ENCODE measurements at places on chromosomes 3 and 15.

DNA sequence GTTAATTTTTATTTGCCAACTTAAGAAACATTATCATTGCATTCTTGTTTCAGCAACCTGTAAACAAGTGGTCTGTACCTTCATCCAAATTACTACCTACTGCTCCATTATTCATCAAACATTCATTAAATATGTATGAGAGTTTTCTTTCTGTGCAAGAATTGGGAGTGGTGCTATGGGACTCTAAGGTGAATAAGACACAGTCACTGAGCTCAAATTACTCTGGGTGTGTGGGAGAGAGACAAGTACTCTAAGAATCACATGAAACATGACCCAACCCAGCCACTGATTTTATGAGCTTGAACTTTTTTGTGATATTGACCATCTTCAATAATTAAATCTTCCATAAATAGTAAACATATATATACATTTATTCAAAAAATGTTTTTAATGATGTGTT, 227.2 kb upstream of the TP63 start:
- DNase-seq, result no peak

GRCh38 chr3:149085828-149086231, 503 bp downstream of the HLTF start:
- no peak for DNase-seq

DNA sequence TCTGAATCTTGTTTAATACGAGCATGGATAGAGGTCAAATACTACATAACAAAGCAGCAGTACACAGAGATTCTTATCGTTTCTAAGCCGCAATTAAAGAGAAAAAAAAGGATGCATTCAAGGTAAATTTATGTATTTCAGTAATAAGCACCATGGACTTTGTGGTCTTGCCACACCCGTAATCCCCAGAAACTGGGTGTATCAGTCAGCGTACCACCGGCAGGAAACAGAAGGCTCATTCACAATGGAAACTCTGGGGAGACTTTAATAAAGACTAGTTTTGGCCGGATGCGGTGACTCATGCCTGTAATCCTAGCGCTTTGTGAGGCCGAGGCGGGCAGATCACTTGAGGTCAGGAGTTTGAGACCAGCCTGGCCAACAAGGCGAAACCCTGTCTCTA, 81.9 kb upstream of the ZNF280D start:
- DNase-seq, result peak; percentile 99

DNA sequence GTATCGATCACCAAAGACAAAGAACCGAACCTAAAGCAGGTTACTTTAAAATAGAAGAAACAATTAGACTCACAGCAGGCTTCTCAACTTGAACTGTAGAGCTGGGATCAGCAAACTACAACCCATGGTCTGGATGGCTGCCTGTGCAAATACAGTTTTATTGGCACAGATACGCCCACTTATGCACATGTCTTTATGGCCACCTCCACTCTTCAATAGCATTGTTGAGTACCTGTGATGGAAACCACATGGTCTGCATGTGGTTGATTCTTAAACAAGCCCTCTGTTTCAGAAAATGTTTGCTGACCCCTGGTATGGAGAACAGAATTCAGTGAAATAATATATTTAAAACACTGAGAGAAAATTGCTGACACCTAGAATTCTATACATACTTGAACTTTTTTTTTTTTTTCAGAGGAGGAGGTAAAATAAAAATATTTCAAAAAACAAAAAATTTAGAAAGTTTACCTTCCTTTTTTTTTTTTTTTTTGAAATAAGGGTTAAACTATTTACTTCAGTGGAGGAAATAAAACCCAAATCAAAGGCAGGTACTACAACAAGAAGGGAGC, 263.8 kb upstream of the ATP10A start:
- no peak for DNase-seq

GRCh38 chr3:189363590-189364255, 192.0 kb downstream of the TPRG1 start:
- DNase-seq, result no peak

GRCh38 chr3:43128464-43128863, 22.6 kb upstream of the POMGNT2 start:
- no peak for DNase-seq

- DNase-seq, result peak; percentile 64
Observed at GRCh38 chr15:32861761-32862160, 144.0 kb downstream of the GREM1 start.

- no peak for DNase-seq
Observed at GRCh38 chr3:116029266-116029665, 406.0 kb downstream of the GAP43 start.

DNA sequence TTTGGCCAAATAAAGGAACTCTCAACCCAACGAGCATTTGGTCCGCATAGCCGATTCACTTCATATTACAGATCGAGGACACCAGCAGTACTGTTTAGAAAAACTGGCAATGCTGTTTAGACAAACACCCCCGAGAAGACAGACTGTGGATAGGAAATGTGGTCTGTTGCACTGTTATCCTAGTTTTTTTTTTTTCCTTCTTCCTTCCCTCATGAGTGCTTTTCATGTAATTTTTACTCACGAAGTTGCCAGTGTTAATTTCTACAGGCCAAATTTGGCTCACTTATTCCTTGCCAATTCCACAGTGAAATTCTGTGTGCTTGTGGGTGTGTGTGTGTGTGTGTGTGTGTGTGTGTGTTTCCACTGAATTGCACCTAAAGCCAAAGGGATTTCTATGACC, 165.7 kb downstream of the FOXP1 start:
- DNase-seq, result no peak

DNA sequence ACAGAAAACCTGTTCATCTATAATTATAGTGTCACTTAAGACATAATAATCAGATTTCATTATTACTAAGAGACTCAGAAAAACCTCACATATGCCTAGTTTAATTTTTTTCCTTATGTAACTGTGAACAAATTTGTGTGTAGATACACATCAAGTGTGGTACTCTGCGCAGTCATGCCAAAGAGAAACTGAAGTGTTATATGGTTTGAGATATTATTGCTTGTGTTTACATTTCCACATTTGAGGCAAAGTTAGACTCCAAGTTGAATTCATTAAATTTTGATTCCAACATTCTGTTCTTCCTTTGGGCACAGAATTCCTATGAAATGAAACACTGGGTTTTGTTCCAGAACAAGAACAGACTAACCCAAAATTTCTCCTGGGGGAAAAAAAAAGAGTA, 2.2 kb downstream of the MBNL1 start:
- no peak for DNase-seq

GRCh38 chr3:31980530-31981205, 394 bp downstream of the OSBPL10 start:
- no peak for DNase-seq

DNA sequence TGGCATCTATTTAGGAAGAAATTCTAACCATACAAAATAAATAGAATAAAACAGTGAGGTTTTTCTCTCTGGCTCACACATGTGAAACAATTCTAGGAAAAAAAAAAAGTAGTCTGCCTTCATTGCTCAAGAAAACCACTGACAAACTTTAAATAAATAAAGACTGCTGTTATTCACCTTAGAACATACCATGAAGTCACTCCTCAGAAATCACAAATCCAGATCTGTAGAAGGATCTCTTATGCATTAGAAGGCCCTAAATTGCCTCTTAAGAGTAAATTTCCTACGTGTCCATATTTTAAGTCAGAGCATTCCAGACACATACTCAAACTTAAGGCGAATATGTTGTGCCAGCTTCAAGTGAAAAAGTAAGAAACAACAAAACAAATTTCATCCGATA, 217.3 kb downstream of the ZIC4 start:
- no peak for DNase-seq

DNA sequence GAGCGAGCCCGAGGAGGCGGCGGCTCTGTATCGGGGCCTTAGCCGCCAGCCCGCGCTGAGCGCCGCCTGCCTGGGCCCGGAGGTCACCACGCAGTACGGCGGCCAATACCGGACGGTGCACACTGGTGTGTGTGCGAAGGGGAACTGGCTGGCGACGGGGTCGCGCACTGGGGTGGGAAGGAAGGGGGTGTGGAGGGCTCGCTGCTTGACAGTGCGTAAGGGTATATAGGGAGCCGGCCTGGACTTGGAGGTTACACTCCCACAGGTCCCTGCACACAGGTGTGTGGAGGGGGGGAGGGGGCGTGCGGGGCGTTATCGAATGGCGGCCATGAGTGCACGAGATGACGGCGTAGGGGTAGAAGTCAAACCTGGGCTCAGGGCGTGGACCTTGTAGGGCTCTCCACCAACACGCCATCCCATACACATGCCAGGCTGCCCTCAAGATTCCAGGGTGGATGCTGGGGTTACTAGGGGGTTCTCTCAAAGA, 389 bp downstream of the APEH start:
- DNase-seq, result no peak

GRCh38 chr15:40271685-40272484, 11.0 kb downstream of the ANKRD63 start:
- DNase-seq, result no peak

DNA sequence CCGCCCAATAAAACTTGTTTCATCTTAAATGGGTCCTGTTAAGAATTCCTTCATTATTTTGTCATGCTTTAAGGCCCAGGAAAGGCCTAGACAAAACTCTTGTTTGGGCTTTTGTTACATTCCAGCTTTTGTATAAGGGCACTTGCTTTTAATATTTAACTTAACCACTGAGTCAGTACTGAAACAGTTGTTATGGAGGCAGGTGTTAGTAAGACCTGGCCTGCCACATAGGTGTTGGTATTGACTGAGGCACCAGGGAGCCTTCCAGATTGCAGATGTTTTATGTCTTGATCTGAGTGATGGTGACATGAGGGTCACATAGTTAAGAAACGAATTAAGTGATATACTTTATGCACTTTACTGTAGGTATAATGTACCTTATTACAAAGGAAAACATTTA, 274.9 kb upstream of the TGFBR2 start:
- no peak for DNase-seq

DNA sequence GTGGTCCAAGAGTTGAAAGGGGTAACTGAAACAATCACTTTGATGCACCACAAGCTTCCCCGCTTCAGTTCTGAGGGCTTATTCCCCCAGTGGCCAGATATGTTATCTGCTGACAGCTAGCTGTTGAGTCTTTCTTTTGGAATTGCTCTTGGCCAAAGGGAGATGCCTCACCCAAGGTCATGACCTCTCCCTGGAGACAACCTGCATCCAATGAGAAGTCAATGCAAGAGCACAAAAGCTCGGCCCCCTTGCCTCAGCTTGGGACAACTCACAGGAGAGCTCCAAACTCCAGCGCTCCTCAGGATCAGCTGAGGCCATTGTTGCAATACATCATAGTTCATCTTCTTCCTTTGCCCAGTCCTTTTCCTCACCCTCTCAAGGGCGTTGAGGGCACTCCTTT, 31.0 kb upstream of the THBS1 start:
- DNase-seq, result no peak

DNA sequence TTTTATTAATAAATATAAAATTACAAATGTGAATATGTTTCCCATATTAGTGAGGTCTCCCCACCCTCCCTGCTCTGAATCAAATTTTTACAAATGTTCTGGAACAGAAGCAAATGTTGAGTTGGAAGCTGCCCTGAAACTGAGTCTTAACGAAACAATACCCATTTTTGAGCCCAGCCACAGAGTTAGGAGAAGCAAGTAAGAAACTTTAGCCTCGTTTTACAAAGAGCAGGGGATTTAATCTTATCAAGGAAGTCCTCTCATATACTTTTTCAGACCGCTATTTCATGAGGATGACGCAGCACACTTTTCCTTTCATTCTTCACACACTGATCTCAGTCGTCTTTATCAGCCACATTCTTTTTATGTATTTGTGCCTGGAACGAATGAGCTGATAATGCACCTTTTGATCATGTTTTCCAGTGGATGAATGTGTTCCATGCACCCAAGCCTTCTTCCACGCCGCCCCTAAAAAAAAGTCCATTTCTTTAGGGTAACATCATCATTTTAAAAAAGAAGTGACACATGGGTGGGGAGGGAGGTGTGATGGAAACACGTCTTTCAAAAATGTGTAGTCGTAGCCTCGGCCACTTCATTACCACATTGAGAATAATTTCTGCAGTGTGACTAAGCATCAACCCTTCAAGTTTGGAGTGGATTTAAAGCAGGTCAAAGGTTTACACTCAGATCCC, 48.1 kb downstream of the SETMAR start:
- DNase-seq, result peak; percentile 53

- DNase-seq, result no peak
Observed at GRCh38 chr15:100109486-100110035, 232.2 kb downstream of the ADAMTS17 start.

GRCh38 chr3:108133048-108133369, 42.2 kb upstream of the CD47 start:
- DNase-seq, result no peak

- DNase-seq, result no peak
Observed at GRCh38 chr3:29345516-29346300, 64.8 kb downstream of the RBMS3 start.

GRCh38 chr3:46979958-46980497, 562 bp downstream of the NBEAL2 start:
- DNase-seq, result no peak

GRCh38 chr3:27756877-27757276, 34.8 kb upstream of the EOMES start:
- no peak for DNase-seq

DNA sequence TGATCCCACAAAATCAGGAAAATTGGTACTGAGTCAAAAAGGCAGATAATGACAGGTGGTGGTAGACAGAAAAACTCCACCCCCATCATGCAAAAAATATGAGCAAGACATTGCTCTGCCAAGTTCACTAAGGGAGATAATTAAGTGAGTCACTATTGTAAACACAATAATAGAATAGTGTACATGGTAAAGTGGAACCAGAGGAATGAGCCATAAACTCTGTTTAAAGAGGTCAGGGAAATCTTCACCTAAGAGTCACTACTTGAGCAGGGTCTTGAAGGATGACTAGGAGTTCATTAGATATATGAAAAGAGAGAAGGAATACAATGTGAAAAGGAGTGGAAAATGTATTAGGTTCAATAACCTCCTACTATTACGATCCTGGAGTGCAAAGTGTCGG, 213.4 kb upstream of the PEX5L start:
- no peak for DNase-seq

DNA sequence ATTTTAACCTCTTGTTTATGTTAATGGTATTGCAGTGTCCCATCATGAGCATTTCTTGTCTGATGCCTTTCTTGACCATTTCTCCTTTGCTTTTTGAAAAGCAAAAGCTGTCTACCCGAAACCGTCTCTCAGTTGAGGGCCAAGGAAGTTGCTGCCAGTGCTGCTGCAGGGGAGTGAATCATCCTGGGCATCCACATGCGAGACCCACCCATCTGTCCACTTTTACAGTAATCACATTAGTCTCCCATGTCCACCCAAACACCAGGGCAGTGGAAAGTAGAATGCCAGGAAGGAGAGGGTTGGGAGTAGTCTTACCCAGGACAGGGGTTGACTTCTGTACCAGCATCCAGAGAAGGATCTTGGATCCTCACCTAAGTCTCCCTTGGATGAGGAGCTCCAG, 48.6 kb upstream of the TEX264 start:
- no peak for DNase-seq

- DNase-seq, result no peak
Observed at GRCh38 chr3:143255739-143256138, 136.2 kb downstream of the CHST2 start.

DNA sequence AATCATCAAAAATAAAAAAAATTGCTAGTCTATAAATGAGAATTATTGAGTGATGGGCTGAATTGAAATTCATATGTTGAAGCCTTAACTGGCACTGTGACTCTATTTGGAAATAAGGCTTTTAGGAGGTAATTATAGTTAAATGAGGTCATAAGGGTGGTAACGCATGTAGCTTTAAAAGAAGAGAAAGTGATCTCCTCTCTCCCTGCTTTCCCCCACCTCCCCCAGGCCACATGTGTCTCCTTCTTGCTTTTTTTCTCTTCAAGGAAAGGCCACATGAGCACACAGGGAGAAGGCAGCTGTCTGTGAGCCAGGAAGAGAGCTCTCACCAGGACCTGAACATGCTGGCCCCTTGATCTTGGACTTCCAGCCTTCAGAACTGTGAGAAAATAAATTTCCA, 48.2 kb upstream of the ARPP19 start:
- no peak for DNase-seq

GRCh38 chr3:131285456-131285855, 96.1 kb upstream of the NUDT16 start:
- no peak for DNase-seq
